ENCODE measurements at places on chromosomes 1 and 21.

DNA sequence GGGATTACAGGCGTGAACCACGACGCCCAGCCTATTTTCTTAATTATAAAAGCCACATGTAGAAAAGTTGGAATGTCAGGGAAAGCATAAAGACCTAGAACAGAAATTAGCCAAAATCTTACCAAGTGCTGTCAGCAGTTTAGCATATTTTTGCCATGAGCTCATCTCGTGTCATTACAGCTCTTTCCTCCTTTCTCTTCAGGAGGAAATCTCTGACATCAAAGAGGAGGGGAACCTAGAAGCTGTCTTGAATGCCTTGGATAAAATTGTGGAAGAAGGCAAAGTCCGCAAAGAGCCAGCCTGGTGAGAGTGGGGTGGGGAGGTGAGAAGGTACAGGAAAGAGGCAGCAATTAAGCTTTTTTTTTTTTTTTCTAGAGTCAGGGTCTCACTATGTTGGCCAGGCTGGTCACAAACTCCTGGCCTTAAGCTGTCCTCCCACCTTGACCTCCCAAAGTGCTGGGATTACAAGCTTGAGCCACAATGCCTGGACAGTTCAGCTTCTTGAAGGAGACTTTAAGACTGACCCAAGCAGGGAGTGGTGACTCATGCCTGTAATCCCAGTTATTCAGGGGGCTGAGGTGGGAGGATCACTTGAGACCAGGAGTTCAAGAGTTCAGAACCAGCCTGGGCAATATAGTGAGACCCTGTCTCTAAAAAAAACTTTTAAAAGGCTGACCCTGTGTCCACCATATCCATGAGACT, 8.4 kb upstream of the BGLAP start:
- no peak for DNase-seq

DNA sequence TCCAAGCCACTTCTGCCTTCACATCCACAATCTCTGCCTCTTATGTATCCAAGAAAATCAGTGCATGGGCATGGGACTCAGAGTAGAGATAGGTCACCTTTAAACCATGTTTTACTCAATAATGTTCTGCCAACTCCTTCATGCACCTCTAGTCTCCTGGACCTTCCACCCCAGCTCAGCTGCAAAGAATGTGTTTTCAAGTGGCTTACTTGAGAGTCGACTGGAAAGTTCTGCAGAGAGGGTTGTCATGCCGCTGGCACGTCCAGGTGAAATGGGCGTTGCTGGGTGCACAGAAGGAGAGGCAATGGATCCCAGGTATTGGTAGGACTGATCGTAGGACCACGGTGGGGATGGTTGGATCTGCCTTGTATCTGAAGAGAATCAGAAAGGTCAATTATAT, 130.3 kb downstream of the CLIC6 start:
- no peak for DNase-seq

- no peak for DNase-seq
Measured at GRCh38 chr1:219548386-219548785, 64.5 kb downstream of the ZC3H11B start.

GRCh38 chr1:18926315-18927081, 24.1 kb upstream of the ALDH4A1 start:
- DNase-seq = no peak

- no peak for DNase-seq
Measured at GRCh38 chr1:89104687-89105086, 21.2 kb downstream of the GBP2 start.

GRCh38 chr1:47995306-47996050, 1.7 kb downstream of the TRABD2B start:
- DNase-seq = no peak

GRCh38 chr1:185144233-185144632, 12.5 kb downstream of the TRMT1L start:
- no peak for DNase-seq

GRCh38 chr1:177820213-177820612, 149.6 kb downstream of the SEC16B start:
- no peak for DNase-seq

GRCh38 chr21:43894206-43894577, 29.2 kb downstream of the AGPAT3 start:
- no peak for DNase-seq

GRCh38 chr1:186740324-186740723, 60.1 kb upstream of the PTGS2 start:
- no peak for DNase-seq

DNA sequence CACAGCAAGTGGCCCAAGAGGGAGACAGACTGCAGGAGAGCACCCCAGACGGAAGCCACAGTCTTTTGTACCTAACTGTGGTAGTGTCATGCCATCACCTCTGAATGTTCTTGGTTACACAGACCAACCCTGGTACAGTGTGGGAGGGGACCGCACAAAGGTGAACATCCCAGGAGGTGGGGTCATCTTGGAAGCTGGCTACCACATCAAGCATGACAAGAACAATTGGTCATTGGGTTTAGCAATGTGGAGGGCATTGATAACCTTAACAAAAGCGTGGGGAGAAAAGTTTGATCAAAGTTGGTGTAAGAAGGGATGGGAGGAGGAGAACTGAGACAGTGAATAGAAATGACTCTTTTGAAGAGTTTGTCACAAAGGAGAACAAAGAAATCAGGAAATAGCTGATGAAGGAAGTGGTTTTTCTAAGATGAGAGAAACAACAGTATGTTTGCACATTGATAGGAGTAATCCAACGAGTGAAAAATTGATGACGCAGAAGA, 87.1 kb upstream of the CACNA1E start:
- DNase-seq = no peak

GRCh38 chr1:39657402-39657801, 14.5 kb downstream of the NT5C1A start:
- no peak for DNase-seq
